ENCODE measurements at places on chromosomes 2 and 18.
A peak's percentile ranks its signal among the peaks of the same experiment; 100 is the strongest.

GRCh38 chr2:231909631-231910030 is 16.6 kb downstream of the NPPC start:
- DNase-seq, result no peak

DNA sequence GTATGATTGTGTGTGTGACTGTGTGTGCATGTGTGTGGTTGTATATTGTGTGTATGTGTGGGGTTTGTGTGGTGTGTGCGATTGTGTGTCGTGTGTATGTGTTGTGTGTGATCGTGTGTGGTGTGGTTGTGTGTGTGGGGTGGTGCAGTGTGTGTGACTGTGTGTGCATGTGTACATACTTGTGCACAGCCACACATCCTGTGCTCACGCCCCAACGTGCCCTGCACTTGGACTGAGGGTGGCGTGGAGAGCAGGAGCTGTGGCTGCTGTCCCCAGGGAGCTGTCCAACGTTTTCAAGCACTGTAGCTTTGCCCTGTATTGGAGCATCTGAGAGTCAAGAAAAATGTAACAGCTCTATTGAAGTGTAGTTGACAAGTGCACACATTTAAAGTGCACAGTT is 243.2 kb upstream of the HDAC4 start:
- no peak for DNase-seq

GRCh38 chr2:8565399-8566154 is 116.3 kb upstream of the ID2 start:
- no peak for DNase-seq

DNA sequence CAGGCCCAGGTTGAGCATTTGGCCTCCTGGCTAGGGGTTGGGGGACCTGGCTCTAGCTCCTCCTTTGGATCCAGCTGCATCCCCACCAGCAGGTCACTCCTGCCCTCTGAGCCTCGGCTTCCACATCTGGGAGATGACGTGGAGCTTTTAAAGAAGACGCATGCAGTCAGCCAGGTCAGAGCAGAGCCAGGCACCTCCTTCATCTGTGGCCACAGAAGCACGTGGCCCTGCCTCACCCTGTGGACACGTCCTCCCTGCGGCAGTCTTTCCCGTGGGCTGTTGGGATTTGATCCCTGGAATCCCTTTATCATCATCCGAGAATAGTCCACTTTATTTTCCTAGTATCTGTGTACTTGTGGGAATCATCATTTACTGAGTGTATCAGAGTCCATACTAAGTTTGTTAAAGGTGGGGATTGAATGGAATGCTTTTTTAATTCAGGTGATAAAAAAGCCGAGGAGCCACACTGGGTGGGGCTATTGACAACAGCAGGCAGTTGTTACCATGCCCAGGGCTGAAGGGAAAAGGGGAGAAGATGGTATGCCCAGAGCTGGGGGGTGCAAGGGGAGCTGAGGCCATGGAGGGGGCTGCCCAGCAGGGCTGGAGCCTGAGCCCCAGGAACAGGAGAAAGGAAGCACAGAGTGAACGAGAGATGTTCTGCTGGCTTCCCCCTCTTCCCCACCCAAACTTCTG is 170.1 kb downstream of the LAMA1 start:
- no peak for DNase-seq

DNA sequence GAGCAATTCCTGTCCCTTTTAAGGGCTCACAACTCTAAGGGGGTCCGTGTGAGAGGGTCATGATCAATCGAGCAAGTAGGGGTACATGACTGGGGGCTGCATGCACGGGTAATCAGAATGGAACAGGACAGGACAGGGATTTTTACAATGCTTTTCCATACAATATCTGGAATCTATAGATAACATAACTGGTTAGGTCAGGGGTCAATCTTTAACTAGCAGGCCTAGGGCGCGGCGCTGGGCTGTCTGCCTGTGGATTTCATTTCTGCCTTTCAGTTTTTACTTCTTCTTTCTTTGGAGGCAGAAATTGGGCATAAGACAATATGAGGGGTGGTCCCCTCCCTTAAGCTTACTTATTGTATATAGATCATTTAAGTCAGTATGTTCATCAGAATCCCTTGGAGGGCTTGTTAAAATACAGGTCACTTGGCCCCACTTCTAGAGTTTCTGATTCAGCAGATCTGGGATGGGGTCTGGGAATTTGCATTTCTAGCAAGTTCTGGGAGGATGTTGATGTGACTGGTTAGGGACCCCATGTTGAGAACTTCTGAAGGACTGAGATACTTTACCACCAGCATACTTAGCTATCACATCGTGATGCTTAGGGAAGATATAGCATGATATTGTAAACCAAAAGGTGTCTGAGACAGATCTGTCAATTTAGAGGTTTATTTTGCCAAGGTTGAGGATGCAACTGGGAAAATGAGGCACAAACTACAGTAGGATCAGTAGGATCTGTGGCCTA is 2.8 kb upstream of the INPP4A start:
- DNase-seq, result no peak

DNA sequence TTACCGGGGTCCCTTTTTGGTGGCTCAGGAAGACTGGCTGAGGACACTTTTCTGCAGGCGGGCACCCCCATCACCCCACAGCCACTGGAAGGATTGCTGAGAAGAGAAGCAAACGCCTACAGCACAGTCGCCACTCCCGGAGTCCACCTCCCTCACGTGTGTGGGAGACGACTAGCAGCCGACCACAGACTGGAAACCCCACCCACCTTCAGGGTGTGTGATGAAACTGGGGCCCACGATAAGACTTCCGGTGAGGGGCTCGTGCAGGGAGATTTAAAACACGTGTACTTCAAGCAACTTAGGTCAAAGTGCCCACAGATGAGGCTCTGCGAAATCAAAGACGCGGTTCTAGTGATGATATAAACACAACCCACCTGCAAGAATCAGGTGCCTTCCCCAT is 26.3 kb downstream of the MBP start:
- DNase-seq, result no peak

- no peak for DNase-seq
These were observed 117.4 kb downstream of the NEB start for GRCh38 chr2:151616760-151617339.

DNA sequence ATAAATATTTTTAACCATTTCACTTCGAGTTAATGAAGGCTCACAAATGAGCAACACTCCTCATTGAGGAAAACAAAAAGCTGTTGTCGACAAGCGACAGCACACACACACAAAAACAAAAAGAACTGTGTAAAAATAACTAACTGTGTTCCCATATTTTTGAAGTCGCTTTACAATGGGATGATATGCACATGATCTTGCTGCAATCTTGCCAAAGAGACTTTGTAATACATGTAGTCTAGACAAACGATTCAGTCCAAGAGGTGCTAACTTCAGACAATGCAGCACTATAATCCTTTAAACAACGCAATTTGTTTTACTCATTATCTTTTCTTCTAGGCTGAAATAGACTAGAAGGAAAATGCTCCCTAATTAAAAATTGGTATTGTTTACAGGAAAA is 7.2 kb upstream of the USP34 start:
- DNase-seq, result no peak

- DNase-seq, result peak; percentile 79
These were observed 100.8 kb upstream of the ATP5MC3 start for GRCh38 chr2:175282300-175282699.

- DNase-seq, result no peak
These were observed 13.3 kb downstream of the SERTAD2 start for GRCh38 chr2:64640153-64641044.

- no peak for DNase-seq
These were observed 65.9 kb downstream of the EIF5B start for GRCh38 chr2:99403084-99403483.

GRCh38 chr2:233044974-233045605 is 12.6 kb downstream of the NEU2 start:
- no peak for DNase-seq

GRCh38 chr2:158808426-158808825 is 13.3 kb downstream of the DAPL1 start:
- no peak for DNase-seq

DNA sequence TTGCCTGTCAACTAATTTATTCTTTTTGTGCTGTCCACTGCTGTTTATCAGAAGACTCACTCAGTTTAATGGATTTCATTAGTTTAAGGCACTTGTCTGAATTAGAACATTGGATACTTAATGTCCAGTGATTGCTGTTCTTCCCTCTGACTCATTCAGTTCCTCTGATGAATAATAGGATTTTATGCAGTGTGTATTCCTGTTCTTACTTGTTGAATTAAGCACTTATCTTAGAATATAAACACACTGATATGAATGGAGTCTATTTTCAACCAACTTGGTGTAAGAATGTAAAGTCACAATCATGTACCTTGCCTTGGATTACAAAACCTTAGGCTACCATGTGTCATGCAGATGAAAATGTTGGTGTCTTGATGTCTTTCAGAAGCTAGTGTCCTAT is 87.0 kb upstream of the PROKR1 start:
- DNase-seq, result no peak

DNA sequence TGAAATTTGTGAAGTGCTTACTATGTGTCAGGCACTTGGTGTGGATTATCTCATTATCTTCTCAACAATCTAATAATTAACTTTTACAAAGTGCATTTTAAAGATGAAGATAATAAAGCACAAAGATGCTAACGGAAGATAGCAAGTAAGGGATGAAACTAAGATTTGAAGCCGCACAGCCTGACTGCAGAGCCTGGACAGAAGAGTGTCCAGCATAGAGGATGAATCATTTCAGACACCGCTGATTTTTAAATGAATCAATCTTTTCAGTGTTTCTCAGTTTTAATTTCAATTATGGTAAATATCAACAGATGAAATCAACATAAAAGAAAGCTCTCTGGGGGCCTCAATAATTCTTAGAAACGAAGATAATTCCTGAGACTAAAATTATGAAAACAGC is 24.5 kb upstream of the STAM2 start:
- DNase-seq, result no peak
